Dorsolateral prefrontal cortex (tissue), 122 donors: ENCODE measurements at places on chromosomes 12 and 14.

- DNase-seq = peak; percentile 54
These were observed 15.5 kb downstream of the EMP1 start for GRCh38 chr12:13211859-13212664.

DNA sequence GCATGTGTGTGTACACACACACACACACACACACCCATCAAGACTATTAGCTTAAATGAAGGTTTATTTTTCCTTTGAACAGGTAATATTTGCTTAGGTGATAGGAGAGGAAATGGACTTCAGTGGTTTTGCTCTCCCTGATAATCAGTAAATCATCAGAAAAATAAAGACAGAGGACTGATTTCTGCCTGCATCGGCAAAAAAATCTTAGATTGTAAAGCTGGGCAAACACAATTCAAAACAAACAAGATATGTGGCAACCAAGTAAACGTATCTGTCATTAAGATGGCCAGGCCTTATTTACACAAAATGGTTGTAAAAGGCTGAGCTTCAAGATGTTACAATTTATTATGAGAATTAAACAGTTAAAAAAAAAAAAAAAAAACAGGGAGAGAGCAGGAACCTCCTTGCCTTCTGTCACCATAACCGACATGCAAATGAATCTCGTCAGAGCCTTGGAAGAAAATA, 31.3 kb downstream of the PRKD1 start:
- DNase-seq = no peak

DNA sequence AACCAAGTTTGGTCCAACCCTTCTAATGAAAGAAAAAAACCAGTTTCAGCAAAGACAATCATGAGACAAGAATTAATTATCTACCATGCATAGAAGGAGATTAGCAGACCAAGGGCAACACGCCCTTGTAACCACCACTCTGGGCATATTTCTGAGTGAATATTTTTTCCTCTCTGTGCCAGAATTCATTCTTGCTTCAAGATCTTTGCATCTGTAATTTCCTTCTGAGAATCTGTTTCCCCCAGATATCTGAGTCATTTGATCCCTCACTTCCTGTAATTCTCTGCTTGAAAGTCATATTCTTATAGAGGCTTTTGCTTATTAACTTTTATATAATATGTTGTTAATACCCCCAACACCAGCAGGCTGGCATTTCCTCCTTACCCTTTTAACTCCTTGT, 243.7 kb downstream of the SLC16A7 start:
- no peak for DNase-seq

GRCh38 chr14:40296821-40297220, 864.6 kb upstream of the FBXO33 start:
- no peak for DNase-seq

GRCh38 chr12:86331012-86331411, 74.8 kb upstream of the MGAT4C start:
- no peak for DNase-seq
